ENCODE measurements at places on chromosomes 2 and 18. TPM values are rescaled to one million over a fixed set of nuclear protein-coding genes. Genes with fewer than 3 reads are reported as not detected.
A peak's percentile ranks its signal among the peaks of the same experiment; 100 is the strongest.

GRCh38 chr18:69216321-69216720 lies 184.4 kb upstream of the DOK6 start:
- no peak for DNase-seq

DNA sequence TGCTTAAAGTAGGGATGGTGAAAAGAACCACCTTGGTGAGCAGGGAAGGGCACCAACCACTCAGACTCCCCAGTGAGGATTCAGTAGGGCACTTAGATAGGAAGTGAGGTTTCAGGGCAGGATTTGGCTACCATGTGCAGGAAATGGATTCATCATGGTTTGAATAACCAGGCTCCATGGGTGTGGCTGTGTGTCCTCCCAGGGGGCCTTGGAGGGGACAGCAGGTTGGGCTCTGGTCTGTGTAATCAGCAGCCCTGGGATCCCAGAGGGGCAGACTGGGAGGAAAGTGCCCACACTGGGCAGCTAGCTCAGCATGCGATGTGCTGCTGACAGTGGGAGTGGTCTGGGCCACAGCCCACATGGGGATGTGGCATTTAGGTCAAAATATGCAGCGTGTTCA lies 224.6 kb downstream of the CELF4 start:
- no peak for DNase-seq

DNA sequence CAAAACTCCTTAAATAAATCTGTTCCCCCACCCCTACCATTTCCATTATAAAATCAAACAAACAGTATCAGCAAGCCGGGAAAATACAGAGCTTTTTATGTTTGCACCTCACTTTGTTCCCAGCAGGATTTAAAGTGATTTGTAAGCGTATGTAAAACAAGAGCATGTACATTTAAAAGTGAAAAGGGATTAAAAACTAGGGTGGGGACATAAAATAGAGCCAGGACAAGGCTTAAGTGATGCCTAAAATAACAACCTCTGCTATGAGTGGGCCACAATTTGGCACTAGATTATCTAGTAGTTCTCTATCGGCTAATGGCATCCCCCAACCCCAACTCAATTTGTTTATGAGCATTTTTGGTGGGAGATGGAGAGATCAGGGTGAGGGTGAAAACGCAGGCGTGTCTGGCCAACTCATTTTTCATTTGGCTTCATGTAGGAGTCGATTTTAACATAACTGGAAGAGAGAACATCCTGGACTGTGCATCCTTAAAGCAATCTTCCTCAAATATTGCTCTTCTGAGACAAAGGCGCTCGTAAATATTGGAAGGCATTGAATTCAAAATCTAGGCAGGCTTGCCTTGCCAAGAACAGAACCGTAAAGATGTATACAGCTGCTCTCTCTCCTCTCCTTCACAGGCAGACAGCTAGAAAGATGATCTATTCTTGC lies 34.5 kb upstream of the TSPYL6 start:
- DNase-seq: no peak

Gene IL36B
- not detected for polyA plus RNA-seq

DNA sequence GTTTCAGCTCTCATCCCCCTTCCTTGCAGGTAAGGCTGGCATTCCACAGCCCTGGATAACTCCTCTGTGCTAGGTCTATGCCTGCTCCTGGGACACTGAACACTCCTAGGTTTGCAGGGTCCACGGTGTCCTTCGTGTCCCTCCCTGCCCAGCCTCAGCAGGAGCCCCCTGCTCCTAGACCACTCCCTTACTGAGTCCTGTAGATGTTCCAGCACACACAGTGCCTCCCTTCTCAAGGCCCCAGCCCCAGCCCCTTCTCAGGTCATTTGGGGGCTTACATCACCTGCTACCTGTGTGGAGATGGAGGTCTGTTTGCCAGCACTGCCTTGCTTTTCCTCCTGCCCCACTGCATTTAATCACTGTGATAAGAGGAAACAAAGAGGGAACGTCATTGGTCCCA lies 146.4 kb upstream of the TNP1 start:
- no peak for DNase-seq

- DNase-seq: peak; percentile 45
Measured at GRCh38 chr2:210477496-210477895, 937 bp upstream of the LANCL1 start.

Gene GULP1
- polyA plus RNA-seq: 28.3 TPM

DNA sequence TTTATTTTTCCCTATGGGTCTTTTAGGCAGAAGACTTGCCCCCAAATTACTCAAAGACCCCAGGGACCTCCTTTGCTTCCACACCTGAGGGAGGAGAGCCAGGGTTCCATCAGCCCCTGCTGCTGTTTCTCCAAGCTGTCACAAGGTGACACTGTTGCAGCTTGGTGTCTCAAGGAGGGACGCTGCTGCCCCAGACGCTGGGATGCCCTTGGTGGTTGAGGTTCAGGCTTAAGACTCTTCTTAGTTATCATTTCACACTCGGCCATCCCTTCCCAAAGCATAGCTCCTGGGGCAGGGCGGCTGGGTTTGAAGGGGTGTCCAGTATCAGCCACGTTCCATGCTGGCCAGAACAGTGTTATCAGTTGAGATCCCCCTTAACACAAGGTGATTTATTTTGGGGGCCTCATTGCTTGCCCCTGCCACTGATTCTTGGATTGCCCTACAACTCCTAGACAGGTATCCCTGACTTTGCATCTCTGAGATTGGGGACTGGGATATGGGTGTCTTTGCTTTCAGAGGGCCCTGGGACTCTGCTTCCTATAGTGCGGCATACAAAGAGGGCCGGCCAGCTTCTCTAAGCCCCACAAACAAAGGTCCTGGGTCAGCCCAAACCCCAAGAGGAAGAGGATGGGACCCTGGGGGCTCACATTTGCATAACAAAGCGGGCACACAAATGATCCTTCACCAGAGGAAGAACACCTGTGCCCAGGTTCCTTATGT lies 22.7 kb downstream of the GPR55 start:
- DNase-seq: peak; percentile 85

Gene DNAJC5G
- 7.5 TPM for polyA plus RNA-seq

Gene DGUOK
- polyA plus RNA-seq: 130 TPM

DNA sequence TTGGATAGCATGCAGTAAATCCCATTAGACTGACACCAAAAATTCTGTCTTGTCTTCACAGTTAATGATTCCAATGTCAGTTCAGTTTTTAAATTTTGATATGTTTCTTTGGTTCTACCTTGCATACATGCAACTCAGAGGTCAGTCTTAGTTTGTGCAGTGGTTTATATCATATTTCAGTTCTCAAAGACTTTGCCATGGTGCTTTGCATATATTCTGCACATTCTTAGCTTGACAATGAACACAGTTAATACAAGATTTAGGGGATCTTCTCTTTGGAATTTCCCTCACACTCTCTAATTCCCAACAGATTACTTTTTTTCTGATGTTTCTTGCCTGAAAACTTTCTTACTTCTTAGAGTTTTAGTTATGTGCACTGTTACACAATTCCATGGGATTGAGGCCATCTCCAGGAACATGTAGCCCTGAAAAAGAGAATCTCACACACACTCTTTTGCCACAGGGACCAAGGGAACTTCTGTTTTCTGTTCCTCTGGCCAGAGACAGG lies 17.3 kb downstream of the NOL4 start:
- DNase-seq: no peak

DNA sequence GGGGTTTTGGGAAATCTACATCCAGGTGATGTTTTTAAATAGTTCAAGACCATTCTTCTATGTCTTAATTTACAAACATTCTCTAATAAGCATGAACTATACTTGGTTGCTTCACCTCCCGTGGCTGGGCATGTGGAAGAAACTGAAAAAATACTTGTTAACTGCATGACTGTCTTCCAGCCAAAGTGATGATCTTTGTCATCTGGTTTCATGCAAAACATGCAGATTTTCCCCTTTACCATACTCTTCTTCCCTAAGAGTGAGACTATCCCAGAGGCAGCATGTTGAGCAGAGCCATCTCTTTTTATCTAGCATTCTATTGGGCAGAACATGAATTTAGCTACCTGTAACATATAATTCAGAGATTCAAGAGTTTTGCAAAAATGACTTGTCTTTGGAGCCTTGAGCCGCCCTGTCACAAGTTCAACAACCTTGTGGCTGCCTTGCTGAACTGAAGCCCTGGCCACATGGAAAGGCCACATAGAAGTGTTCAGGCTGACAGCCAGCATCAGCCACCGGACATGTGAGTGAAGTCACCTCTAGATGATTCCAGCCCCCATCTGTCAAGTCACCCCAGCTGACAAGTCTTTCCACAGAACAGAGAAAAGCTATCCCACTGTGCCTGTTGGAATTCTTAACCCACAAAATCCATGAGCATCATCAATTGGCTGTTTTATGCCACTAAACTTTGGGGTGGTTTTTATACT lies 142.8 kb downstream of the ANKRD44 start:
- DNase-seq: no peak

Gene GKN1
- polyA plus RNA-seq: not detected

DNA sequence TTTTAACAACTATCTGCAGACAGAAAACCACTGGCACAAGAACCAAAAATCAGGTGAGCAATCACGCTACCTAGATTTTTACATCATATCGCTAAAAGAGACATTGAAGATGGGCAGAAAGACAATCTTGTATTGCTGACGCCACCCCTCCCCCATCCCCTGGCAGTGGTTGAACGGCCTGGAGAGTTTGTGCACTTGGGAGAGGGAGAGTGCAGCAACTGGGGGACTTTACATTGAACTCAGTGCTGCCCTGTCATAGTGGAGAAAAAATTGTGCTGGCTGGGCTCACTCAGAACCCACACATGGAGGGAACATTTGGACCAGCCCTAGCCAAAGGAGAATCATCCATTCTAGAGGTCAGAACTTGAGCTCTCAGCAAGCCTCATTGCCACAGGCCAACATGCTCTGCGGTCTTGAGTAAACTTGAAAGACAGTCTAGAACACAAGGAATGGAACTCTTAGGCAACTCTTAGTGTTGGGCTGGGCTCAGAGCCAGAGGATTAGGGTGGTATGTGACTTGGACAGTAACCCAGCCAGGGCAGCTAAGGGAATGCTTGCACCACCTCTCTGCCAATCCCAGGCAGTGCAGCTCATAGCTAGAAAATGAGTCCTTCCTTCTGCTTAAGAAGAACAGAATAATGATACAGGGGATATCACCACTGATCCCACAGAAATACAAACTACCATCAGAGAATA lies 220.0 kb upstream of the CYP26B1 start:
- peak; percentile 27 for DNase-seq

DNA sequence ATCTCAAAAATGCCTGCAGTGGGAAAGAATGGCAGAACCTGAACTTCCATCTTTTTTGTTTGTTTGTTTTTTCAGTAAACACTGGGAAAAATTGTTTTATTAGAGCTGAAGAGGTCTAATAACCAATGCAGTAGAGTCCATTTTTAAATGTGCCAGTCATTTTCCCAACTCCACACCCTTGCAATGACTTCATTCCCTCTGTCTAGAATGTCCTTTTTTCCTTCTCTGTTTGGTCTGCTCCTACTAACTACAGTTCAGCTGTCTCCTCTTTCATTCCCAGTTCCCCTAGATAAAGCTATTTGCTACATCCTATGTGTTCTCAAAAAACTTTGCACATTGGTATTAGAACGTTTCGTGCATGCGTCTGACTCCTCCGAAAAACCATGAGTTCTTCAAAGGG lies 9.3 kb upstream of the RAPH1 start:
- DNase-seq: no peak

Gene CAPN14
- polyA plus RNA-seq: not detected

- no peak for DNase-seq
Measured at GRCh38 chr2:30958193-30958917, 151.1 kb upstream of the CAPN13 start.

Gene CLEC4F
- not detected for polyA plus RNA-seq

DNA sequence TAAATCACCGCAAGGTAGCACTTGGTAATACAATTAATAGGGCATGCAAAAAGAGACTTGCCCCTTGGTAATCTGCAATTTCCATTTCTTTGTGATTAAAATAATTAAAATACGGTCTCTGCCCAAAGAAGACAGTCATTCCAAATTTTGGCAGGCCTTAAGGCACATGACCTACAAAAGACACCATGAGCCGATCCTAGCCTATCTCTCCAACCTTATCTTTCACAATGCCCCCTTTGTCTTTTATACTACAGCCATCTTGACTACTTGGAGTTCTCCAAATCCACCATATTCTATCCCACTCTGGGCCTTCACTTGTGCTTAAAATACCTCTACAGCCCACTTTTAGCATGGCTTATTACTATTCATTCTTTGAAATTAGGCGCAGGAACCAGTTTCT lies 23.3 kb downstream of the CFAP210 start:
- DNase-seq: no peak

GRCh38 chr2:204900910-204901309 lies 355.6 kb downstream of the PARD3B start:
- peak; percentile 4 for DNase-seq

Gene SNED1
- polyA plus RNA-seq: 0.41 TPM

Gene ANKRD44
- polyA plus RNA-seq: 3.5 TPM

GRCh38 chr2:109560265-109560664 lies 53.5 kb downstream of the SEPTIN10 start:
- no peak for DNase-seq

GRCh38 chr2:84846041-84846663 lies 34.7 kb downstream of the TRABD2A start:
- no peak for DNase-seq

DNA sequence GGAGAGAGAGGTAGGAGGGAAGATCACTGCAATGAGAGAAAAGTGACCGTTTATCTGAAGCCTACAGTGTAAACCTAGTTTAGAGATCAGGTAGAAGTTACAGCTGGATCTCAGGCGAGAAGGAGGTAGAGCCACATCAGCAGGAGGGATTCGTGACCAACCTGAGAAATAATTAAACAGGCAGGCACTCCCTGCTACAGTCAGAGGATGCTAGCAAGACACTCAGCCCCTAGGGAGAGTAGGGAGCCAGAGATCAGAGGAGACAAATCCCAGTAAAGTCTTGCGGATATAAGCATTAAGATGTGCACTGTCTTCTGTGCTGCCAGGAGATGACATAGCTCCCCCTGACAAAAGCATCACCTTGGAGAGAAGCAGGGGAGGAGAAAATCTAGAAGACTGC lies 629.1 kb upstream of the SLC39A10 start:
- DNase-seq: no peak

Gene PID1
- 1.0 TPM for polyA plus RNA-seq

DNA sequence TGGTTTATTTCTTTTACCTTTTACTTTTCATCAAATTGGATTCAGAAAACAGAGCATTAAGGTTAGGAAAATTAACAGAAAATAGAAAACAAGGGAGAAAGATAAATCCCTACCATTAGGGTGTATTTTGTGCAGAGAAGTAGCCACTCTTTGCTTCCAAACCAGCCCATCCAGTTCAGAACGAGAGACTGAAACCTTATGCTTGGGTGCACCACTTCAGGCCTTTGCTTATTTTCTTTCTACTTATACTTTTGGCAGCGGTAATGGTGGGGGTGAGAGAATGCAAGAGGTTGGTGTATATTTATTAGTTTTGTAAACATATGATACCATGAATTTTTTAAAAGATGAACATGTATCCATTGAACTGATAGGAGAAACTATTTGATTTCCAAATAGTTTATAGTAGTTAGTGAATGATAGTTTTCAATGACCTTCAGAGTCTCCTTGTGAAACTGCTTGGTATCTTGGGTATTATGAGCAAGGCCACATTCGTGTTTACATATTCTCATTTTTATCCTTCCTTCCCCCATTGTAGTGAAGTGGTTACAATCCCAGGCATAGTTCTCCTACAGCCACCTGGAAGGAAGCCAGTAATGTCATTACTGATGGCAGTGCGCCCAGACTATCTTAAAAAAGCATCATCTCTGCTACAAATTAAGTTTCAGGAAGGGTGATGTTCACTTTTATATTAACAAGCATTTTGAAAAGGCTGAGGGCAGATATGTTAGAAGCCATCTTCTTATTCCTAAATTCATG lies 60.8 kb downstream of the MFSD6 start:
- DNase-seq: peak; percentile 51

Data from cardiac muscle cell (in vitro differentiated cells and primary cell).